ENCODE measurements at places on chromosomes 12 and 14. TPM values are rescaled to one million over a fixed set of nuclear protein-coding genes. Genes with fewer than 3 reads are reported as not detected.

DNA sequence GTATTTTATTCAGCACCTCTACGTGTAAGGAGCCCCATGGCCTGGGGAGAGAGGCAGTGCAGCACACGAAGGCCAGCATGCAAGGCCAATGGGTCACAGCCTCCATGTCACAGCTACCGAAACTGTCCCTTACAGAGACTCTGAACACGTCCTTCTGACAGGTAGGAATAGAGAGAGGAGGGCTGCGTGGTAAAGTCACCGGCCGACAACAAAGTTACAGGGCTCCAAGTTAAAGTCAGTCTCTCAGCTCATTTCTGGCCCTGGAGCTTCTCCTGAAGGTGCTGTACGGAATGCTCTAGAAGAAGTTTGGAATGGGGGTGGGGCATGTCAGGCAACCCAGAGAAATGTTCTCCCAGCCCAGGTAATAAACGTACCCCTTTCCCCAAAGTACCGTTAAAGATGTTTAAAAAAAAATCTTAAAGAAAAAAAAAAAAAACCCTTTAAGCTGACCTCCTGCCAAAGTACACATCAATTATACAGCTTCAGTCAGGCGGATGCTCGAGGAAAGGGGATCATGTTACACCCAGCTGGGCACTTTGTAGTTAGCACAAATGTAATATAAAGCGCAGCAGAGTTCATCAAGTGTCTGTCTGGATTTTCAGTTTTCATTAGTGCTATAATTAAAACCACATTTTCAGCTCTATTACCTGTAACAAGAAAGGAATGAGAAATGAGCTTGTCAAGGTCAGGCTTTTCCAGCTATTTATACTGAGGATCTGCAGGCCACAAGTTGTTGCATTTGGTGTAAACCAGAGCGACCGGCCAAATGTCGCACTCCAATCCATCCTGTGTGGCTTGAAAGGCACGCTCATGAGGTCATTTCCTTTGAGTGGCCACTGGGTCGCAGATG is 53.3 kb upstream of the CDKN3 start:
- no peak for DNase-seq
- no peak overlapping the region for H3K4me3 ChIP-seq
- H3K4me1 ChIP-seq, result peaks cover 19% of the 10 kb centered on the region
- no peaks in the 10 kb centered on the region for H3K27me3 ChIP-seq
- H3K27ac ChIP-seq, result peak overlapping the region; percentile 69

GRCh38 chr12:130240831-130241590 is 78.7 kb downstream of the FZD10 start:
- H3K36me3 ChIP-seq, result no peaks in the 10 kb centered on the region
- H3K4me3 ChIP-seq, result no peak overlapping the region
- no peaks in the 10 kb centered on the region for H3K27me3 ChIP-seq
- DNase-seq, result no peak

The HIGD1C gene
- total RNA-seq, result not detected

The BMP4 gene
- 1.8 TPM for total RNA-seq

DNA sequence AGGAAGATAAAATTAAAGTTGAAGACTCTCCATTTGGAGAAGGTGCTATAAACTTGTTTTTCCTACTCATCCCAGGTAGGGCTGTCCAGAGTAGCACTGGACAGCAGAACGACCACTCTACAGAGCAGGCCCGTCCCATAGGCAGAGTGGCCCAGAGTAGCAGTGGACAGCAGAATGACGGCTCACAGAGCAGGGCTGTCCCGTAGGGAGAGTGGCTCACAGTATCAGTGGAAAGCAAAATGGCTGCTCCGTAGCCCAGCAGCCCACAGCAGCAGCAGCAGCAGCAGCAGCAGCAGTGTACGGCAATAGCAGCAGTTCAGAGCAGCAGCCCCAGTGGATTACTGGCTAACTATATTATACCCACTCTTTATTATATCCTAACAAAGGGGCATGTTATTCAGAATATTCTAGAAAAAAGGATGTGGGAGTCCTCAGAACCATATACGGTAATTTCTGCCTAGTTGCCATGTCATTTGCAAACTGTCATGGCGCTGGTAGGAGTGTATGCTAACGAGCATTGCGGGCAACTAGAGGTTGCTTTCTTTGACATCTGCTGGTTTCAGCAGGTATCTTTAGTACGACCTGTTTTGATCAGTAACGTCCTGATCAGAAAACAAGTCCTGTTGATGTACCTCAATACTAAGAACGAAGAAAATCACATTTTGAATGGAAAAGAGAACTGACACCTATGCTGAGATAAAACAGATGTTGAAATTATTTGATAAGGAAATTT is 567.3 kb downstream of the SLC16A7 start:
- DNase-seq, result no peak
- no peaks in the 10 kb centered on the region for H3K36me3 ChIP-seq
- no peaks in the 10 kb centered on the region for H3K27me3 ChIP-seq
- no peak overlapping the region for H3K27ac ChIP-seq
- no peaks in the 10 kb centered on the region for H3K4me1 ChIP-seq

GRCh38 chr12:59963546-59963945 is 367.7 kb downstream of the SLC16A7 start:
- no peak overlapping the region for H3K27ac ChIP-seq
- no peak for DNase-seq
- H3K36me3 ChIP-seq, result no peaks in the 10 kb centered on the region
- H3K27me3 ChIP-seq, result no peaks in the 10 kb centered on the region

DNA sequence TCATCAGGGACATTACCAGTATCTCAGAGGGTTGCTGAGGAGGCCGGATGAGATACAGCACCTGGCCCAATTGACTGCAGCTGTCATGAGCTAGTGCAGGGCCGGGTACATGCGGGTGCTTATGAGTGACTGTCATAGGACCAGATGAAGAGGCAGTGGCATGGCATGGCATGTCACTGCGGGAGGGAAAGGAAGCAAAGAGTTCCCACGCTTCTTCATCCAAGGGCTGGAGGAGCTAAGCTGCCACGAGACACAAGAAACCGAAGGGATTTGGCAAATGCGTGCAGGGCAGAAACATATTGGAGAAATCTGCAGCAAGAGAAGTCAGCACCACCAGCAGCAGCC is 10.7 kb upstream of the GPX2 start:
- DNase-seq, result no peak
- H3K4me1 ChIP-seq, result no peaks in the 10 kb centered on the region
- no peak overlapping the region for H3K4me3 ChIP-seq
- no peak overlapping the region for H3K27ac ChIP-seq
- H3K36me3 ChIP-seq, result no peaks in the 10 kb centered on the region
- no peaks in the 10 kb centered on the region for H3K27me3 ChIP-seq

- peak; percentile 39 for DNase-seq
- H3K4me3 ChIP-seq, result no peak overlapping the region
- H3K4me1 ChIP-seq, result peaks cover 12% of the 10 kb centered on the region
Measured at GRCh38 chr14:64673748-64674147, 30.5 kb upstream of the PLEKHG3 start.

DNA sequence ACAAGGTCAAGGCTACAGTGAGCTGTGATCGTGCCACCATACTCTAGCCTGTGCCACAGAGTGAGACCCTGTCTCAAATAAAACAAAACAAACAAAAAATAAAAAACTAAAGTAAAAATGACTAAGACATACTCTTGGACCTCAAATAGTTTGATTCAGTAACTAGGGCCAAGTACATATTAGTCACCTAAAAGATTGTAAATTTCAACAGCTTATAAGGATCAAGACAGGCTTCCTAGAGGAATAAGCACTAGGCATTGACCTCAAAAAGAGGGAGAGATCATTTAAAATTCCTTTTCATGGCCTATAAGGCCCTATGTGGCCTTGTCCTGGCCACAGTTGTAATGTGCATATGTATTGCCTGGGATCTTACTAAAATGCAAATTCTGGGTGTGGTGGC is 46.0 kb upstream of the CHST11 start:
- H3K4me1 ChIP-seq, result no peaks in the 10 kb centered on the region
- no peaks in the 10 kb centered on the region for H3K27me3 ChIP-seq
- H3K27ac ChIP-seq, result no peak overlapping the region
- no peak overlapping the region for H3K4me3 ChIP-seq
- no peak for DNase-seq
- H3K36me3 ChIP-seq, result no peaks in the 10 kb centered on the region

The RD3L gene
- total RNA-seq, result not detected

DNA sequence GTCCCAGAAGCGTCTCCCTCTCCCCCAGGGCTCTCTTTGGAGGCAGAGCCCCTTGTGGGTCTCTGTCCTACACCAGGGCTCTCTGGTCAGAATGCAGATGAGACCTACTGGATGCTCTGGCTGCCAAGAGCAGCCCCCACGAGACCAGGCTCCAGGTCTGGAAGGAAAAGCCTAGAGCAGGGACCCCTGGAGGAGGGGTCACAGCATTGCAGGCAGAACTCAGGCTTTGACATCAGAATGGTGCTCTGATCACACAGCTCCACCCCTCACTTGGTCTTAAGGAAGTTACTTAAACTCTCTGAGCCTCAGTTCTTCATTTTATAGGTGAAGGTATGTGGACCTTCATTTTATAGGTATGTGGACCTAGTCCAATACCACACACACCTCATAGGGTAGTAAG is 83.1 kb downstream of the ARL6IP4 start:
- no peaks in the 10 kb centered on the region for H3K27me3 ChIP-seq
- no peaks in the 10 kb centered on the region for H3K36me3 ChIP-seq
- no peak for DNase-seq
- H3K27ac ChIP-seq, result no peak overlapping the region

DNA sequence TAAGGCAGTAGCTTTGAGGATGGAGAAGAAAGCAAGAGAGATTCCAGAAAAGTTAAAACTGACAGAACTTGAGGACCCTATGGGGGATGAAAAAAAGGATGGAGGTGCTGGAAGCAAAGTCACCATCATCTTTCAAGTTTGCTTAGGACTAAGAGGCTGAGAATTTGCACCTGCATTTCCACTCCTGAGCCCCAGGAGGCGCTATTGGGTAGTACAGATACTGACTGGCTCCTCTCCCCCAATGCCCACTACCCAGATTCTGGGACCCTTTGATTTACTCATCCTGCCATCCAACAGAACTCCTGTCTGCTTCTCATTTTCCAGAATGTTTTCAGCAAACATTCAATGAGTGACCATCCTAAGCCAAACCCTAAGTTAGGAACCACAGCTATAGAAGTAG is 34.0 kb upstream of the CMKLR1 start:
- no peaks in the 10 kb centered on the region for H3K4me1 ChIP-seq
- no peaks in the 10 kb centered on the region for H3K27me3 ChIP-seq
- H3K36me3 ChIP-seq, result no peaks in the 10 kb centered on the region
- no peak overlapping the region for H3K27ac ChIP-seq
- H3K4me3 ChIP-seq, result no peak overlapping the region
- DNase-seq, result no peak

DNA sequence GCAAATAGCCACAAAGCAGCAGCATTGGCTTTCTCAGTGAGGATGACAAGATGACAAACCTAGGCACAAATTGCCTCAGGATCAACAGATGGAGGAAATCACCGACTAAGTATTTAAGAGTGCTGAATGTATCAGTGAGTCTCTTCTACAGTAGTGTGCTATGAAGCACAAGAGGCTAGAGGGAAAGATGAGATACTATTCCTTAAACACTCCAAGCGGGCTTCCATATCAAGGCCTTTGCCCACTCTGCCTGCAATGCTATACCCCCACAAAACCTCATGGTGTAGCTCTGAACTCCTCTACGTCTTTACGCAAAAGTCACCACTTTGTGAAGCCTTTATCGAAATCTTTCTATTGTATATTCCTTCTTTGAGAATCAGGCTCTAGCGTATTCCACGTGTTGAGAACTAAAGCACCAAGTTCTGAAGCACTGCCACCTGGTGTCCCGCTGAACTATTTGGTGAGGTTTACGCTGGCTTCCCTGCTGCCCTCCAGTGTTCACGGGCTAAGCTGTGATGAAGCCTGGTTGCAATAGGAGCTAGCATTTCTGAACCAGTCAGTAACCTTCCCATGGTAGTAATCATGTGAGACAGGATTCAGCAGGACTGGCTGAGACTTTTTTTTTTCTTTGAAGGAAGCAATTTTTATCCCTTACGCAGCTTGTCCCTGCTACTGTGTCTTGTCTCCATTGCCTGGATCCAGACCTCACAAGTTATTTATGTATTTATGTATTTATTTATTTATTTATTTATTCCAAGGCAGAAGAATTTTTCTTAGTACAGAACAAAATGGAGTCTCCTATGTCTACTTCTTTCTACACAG is 426.5 kb upstream of the OR4E1 start:
- H3K27me3 ChIP-seq, result no peaks in the 10 kb centered on the region
- no peak for DNase-seq
- H3K4me3 ChIP-seq, result no peak overlapping the region
- no peaks in the 10 kb centered on the region for H3K36me3 ChIP-seq
- H3K4me1 ChIP-seq, result no peaks in the 10 kb centered on the region
- H3K27ac ChIP-seq, result no peak overlapping the region

The NRL gene
- 1.4 TPM for total RNA-seq

- H3K27me3 ChIP-seq, result no peaks in the 10 kb centered on the region
- 0 out of 2 replicates have a peak, but pooled peaks cover under 1% of the 10 kb centered on the region for H3K36me3 ChIP-seq
- no peak for DNase-seq
- H3K4me3 ChIP-seq, result no peak overlapping the region
- no peak overlapping the region for H3K27ac ChIP-seq
Measured at GRCh38 chr14:45089813-45090212, 5.9 kb downstream of the PRPF39 start.

GRCh38 chr12:82994117-82994516 is 307.4 kb downstream of the TMTC2 start:
- H3K36me3 ChIP-seq, result no peaks in the 10 kb centered on the region
- no peaks in the 10 kb centered on the region for H3K4me1 ChIP-seq
- H3K27ac ChIP-seq, result no peak overlapping the region
- no peaks in the 10 kb centered on the region for H3K27me3 ChIP-seq

The NEUROD4 gene
- not detected for total RNA-seq

The B4GALNT1 gene
- 950 TPM for total RNA-seq

The HSPB8 gene
- 7.1 TPM for total RNA-seq

The TRIM9 gene
- total RNA-seq, result 0.16 TPM

DNA sequence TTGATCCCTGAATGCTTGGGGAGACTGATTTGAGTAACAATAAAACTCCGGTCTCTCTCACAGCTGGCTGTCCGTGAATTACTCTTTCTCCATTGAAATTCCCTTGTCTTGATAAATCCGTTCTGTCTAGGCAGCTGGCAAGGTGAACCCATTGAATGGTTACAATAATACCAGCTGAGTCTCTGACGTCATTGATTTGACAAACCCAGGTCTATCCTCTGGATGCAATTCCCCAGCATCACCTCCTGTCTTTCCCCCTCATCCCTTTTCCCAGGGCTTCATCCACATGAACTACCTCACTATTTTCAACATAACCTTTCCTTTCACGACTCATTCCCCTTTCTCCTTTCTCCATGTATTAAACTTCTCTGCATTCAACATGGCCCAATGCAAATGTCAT is 98.7 kb upstream of the TMEM132C start:
- H3K36me3 ChIP-seq, result no peaks in the 10 kb centered on the region
- H3K4me3 ChIP-seq, result no peak overlapping the region
- H3K27me3 ChIP-seq, result no peaks in the 10 kb centered on the region
- H3K4me1 ChIP-seq, result no peaks in the 10 kb centered on the region
- no peak for DNase-seq

The EDDM3A gene
- total RNA-seq, result not detected

The RTN1 gene
- 0.18 TPM for total RNA-seq

The PPP2R5E gene
- 8.7 TPM for total RNA-seq

The CEBPE gene
- total RNA-seq, result not detected

All from SJSA1 (cell line).